ENCODE measurements at places on chromosomes 3 and 15. TPM values are rescaled to one million over a fixed set of nuclear protein-coding genes. Genes with fewer than 3 reads are reported as not detected.
A peak's percentile ranks its signal among the peaks of the same experiment; 100 is the strongest.

TM4SF1 gene
- 5.4 TPM for total RNA-seq

LRRC31 gene
- not detected for total RNA-seq

GRCh38 chr15:70353606-70354345, 256.1 kb upstream of the TLE3 start:
- H3K4me1 ChIP-seq = peaks cover 25% of the 10 kb centered on the region
- no peak overlapping the region for H3K4me3 ChIP-seq
- 0 out of 2 replicates have a peak, but pooled peaks cover 2% of the 10 kb centered on the region for H3K27me3 ChIP-seq

DNA sequence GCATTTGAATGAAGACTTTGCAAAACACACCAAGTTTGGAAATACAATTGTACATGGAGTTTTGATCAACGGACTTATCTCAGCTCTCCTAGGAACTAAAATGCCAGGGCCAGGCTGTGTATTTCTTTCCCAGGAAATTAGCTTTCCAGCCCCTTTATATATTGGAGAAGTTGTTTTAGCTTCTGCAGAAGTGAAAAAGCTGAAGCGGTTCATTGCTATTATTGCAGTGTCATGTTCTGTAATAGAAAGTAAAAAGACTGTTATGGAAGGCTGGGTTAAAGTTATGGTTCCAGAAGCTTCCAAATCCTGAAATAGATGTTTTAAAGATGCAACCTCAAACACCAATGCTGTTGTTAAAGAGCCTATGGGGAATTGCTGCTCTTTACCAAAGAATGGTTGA, 11.5 kb downstream of the HTD2 start:
- peaks cover 31% of the 10 kb centered on the region for H3K36me3 ChIP-seq
- H3K27me3 ChIP-seq = no peaks in the 10 kb centered on the region
- H3K27ac ChIP-seq = no peak overlapping the region
- DNase-seq = no peak
- no peak overlapping the region for H3K4me3 ChIP-seq

DNA sequence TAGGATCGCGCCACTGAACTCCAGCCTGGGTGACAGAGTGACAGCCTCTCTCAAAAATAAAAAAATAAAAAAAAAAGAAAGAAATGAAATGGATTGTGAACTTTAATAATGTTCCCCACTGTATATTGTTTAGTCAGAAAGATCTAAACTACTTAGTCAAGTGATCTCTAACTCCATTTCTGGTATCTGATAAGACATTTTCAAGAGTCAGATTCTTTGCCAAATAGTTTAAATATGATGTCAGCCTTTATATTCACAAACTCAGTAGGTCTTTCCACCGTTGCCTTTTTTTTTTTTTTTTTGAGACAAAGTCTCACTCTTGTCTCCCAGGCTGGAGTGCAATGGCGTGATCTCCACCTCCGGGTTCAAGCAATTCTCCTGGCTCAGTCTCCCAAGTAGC, 29.0 kb upstream of the OSBPL11 start:
- no peaks in the 10 kb centered on the region for H3K27me3 ChIP-seq
- no peak overlapping the region for H3K4me3 ChIP-seq
- H3K4me1 ChIP-seq = no peaks in the 10 kb centered on the region
- H3K27ac ChIP-seq = no peak overlapping the region
- no peak for DNase-seq

- no peaks in the 10 kb centered on the region for H3K4me1 ChIP-seq
- H3K27ac ChIP-seq = no peak overlapping the region
- H3K36me3 ChIP-seq = no peaks in the 10 kb centered on the region
- no peak for DNase-seq
- H3K4me3 ChIP-seq = no peak overlapping the region
These were observed 204.9 kb upstream of the MDFIC2 start for GRCh38 chr3:70517124-70517890.

DNA sequence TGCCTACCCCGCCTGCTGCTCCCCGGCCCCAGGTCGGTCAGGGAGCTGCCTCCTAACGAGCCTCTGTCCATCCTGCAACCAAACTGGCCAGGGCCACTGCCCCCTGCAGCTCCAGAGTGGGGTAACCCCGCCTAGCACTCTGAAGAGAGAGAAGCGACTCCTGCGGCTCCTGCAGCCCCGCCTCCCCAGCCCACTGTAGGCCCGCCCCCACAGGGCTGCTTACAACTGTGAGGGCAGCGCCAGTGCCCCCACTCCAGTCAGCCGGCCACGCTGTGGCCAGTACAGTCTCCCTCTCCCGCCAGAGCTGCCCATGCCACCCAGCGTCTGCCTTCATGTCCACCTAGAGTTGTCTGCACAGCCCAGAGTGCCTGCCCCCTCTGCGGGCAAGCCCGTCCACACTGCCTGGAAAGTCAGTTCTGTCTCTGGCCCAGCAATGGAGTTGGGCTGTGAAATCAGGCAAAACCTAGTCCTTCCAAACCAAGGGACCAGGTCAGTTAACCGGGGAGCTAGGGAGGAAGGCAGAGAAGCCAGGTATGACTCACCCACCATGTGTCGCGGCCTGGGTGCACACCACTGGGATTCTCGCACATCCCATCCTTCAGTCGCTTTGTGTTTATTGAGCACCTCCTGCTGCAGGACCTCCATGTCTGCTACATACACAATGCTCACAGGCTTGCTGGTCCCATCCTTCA, 2.4 kb downstream of the UCN2 start:
- no peaks in the 10 kb centered on the region for H3K27me3 ChIP-seq
- no peaks in the 10 kb centered on the region for H3K36me3 ChIP-seq
- DNase-seq = peak; percentile 84
- H3K27ac ChIP-seq = peak overlapping the region; percentile 45

DNA sequence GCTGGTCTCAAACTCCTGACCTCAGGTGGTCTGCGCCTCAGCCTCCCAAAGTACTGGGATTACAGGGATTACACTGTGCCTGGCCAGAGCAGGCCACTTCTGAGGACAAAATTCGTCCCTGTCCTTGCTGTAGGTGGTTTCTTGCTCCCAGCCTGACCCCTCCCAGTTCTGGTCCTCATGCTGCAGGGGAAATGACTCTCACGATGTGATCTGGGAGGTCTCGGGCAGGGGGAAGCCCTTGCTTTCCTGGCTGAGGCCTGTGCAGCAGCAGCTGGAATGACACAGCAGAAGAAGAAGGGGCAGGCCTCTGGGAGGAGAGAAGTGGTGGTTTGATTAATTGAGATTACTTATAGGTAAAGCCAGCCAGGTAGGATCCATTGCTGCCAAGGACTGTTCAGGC, 39.3 kb downstream of the MEGF11 start:
- DNase-seq = no peak
- H3K4me1 ChIP-seq = no peaks in the 10 kb centered on the region
- H3K27ac ChIP-seq = no peak overlapping the region
- no peak overlapping the region for H3K4me3 ChIP-seq
- no peaks in the 10 kb centered on the region for H3K27me3 ChIP-seq

DNA sequence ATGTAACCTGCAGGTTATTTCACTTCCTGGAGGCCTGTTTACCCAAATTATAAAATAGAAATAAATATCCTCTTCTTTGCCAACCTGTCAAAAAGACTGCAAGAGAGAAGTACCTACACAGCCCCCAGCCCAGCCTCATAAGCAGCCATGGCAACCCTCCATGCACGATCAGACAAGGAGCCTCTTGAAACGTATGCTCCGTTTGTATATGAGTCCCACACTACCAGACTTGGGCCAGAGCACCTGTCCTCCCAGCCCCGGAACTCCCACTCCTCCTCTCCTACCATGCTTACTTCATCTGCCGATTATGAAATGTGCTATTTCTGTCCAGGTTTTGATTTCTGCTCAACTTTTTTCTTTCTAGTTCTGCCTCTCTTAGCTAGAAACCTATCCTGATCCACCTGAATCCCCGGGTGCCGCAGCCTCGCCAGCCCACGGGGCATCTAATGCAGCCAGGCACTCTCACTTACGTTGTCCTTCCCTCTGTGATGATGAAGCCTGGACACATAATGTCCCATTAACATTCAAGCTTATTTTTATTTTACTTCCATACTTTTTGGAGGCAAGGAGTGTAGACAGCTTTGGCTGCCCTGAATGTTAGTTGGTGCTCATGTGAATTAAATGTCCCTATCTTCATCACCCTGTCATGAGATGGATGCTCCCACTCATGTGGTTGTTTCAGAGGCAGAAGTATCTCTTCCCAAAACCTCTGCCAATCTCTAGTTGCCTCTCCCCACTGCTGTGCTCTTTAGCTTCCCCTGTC, 73.8 kb downstream of the MB21D2 start:
- H3K36me3 ChIP-seq = no peaks in the 10 kb centered on the region
- H3K4me3 ChIP-seq = no peak overlapping the region
- H3K27me3 ChIP-seq = no peaks in the 10 kb centered on the region
- peak overlapping the region; percentile 55 for H3K27ac ChIP-seq
- no peak for DNase-seq
- peaks cover 52% of the 10 kb centered on the region for H3K4me1 ChIP-seq

GRCh38 chr15:25655207-25655948, 207.7 kb downstream of the ATP10A start:
- no peak overlapping the region for H3K27ac ChIP-seq
- no peak for DNase-seq
- no peaks in the 10 kb centered on the region for H3K36me3 ChIP-seq

DNA sequence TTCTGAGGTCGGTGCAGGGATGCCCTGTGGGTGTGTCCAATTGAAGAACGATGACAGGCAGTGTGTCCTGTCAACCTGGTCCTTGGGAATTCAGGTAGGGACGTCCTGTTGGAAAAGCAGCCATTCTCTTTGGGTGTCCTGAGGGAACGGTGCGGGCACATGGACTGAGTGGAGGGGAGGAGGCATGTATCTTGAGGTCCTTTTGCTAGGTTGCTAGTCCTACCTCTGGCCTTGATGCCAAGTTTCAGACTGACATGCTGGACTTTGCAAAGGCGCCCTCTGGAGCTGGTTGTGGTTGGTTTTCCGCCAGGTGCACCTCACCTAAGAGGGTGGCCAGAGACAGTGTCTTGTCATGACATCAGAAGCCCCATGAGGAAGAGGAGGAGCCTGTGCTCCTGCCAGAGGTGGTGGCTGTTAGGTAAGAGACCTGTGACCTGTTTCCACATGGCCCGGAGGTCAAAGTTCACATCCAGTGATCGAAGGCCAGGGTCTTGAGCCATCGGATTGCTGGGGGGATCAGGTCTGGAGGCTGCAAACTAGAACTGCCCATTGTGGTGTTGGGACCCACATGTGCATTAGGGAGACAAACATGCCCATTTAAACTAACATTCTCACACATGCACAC, 106.3 kb downstream of the SNRPN start:
- no peaks in the 10 kb centered on the region for H3K27me3 ChIP-seq
- peaks cover 2% of the 10 kb centered on the region for H3K36me3 ChIP-seq
- no peaks in the 10 kb centered on the region for H3K4me1 ChIP-seq
- no peak for DNase-seq

DNA sequence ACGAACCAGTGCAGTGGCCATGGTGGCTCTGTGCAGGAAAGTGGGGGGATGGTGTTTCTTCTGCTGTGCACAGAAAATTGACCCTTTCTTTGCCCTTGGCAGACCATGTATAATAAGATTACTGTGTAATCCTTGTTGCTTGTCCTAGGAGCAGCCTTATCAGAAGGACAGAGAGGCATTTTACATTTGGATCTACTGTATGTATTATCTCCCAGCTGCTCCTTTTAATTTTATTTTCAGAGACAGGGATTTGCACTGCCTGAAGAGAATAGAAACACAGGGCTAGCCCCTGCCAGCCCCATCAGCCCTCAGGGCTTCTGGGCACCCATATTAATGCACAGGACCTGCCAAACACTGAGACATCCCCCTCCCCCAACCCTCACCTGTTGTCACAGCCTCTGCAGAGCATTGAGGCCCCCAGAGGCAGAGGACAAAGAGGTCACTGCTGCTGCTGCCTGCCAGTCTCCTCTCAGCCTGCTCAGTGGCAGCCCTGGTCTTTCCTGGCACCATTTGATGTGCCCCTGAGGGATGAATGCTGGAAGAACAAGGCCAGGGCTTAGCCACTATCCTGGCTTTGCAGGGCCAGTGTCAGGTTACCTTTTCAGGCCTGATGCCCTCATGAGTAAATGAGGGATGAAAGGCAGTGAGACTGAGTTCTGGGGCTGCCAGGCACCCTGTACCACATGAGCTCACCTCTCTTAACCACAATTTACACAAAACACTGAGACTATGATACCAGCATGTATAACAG, 533.4 kb downstream of the NTRK3 start:
- H3K36me3 ChIP-seq = no peaks in the 10 kb centered on the region
- H3K27ac ChIP-seq = peak overlapping the region; percentile 48
- no peaks in the 10 kb centered on the region for H3K27me3 ChIP-seq
- peaks cover 33% of the 10 kb centered on the region for H3K4me1 ChIP-seq
- peak; percentile 88 for DNase-seq
- H3K4me3 ChIP-seq = no peak overlapping the region

- DNase-seq = peak; percentile 60
- H3K27me3 ChIP-seq = no peaks in the 10 kb centered on the region
- H3K36me3 ChIP-seq = no peaks in the 10 kb centered on the region
- no peak overlapping the region for H3K27ac ChIP-seq
- no peak overlapping the region for H3K4me3 ChIP-seq
These were observed 75.7 kb upstream of the SLC4A7 start for GRCh38 chr3:27559835-27560234.
